Osteoblast (primary cell): ENCODE measurements at places on chromosomes 16 and 17. TPM values are rescaled to one million over a fixed set of nuclear protein-coding genes. Genes with fewer than 3 reads are reported as not detected.
A peak's percentile ranks its signal among the peaks of the same experiment; 100 is the strongest.

DNA sequence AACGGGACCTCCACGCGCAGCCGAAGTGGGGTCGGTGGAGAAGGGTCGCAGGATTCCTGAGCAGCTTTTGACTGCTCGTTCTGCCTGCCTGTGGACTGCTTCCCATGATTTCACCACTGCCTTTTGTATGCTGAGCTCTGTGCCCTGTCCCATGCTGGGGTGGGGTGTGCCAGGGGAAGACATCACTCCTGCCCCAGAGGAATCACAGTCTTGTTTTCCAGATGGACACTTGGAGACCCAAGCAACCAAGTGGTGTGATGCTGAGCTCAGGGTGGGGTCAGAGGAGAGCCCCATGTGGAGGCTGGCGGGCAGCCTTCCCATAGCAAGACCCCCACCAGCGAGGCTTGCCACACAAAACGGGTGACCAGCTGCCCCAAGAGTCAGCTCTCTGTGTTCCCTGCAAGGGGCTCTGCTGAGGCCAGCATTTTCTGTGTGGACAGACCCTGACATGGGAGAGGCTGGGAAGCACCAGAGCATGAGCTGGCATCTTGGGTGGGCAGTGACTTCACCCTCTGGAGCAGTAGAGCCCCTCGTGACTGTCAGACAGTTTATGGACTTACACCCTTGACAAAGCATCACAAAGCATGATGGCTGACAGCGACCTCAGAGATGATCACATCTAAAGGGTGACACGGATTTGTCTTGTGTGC is 111.9 kb downstream of the GNAO1 start:
- DNase-seq = no peak

IGSF6 gene
- under 0.01 and 0.36 TPM in 2 replicates for total RNA-seq

GRCh38 chr17:70947636-70948565 is 778.6 kb downstream of the KCNJ2 start:
- no peak for DNase-seq

DNAI2 gene
- not detected in 2 replicates for total RNA-seq

- DNase-seq = no peak
These were observed 11.1 kb downstream of the SPPL2C start for GRCh38 chr17:45855691-45856336.

DNA sequence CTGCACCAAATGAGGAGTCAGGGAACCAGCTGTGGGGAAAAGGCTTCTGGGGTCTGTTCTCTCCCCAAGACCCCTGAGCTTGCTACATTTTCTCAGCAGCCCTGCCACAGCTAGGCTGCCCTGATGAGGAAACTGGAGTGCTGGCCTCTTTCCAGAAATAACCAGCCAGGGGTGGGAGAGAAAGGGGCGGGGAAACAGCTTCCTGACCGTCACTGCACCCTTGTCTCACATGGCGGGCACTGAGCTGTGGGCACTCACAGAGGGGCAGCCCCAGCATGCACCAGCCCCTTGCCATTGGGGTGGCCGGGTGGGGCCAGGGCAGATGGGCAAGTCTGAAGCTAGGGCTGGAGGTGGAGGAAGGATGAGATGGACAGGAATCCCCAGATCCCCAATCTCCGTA is 2.9 kb downstream of the SRL start:
- DNase-seq = no peak

DNA sequence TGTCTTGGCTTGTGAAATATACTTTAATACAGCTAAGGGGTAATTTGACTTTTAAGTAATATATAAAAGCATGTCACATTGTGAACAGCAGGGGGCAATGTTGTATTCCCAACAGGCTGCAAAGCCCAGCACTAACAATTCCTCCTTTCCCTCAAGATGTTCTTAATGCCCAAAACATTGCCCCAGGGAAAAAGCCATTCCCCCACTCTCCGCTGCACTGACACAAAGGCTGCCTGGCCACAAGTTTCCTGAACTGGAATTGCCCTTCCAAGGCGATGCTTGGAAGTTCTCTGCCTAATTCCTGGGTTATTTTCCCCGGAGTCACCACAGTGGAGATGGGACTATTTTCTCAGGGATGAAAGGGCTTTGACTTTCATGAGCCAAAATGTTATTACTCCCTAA is 27.2 kb downstream of the CLEC16A start:
- peak; percentile 92 for DNase-seq

DNA sequence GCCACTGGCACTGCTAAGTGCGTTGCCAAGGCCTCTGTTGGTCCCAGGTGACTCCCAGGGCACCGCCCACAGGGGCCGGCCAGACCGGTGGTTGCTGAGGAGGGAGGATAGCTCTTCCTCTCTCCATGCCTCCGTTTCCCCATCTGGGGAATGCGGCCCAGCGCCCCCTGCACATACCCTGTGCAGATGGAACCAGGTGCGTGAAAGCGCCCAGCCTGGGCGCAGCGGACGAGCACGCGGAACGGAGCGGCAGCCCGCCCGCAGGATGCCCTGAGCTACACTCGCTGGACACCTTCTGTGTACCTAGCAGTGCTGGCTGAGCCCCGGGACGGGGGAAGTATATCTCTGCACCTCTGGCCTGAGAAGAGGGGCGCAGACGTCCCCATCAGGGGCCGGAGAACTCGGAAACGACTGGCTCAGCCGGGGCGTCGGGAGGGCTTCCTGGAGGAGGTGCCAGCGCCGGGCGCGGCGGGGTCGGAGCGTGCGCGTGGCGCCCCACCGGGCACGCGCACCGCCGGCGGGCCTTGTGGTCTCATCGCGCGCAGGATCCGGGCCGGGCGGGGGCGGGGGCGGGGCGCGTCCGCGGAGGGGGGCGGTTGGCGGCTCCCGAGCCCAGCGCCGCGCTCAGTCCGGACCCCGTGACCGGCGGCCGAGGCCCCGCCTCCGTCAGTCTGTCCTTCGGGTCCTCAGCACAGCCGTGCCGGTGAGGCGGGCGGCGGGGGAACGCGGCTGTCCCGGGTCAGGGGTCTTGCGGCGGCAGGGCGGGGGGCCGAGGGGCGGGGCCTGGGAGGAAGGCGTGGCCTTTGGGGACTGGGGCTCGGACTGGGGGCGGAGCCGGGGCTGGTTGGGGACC is at the start of the genes CCDC78 and HAGHL:
CCDC78 (minus strand) TSS at position 6 of the 853 bp plus-strand sequence. CDS start 76 bp downstream, outside the sequence.
HAGHL (plus strand) TSS at position 669 of the 853 bp plus-strand sequence. CDS start 404 bp downstream, outside the sequence.
- DNase-seq = peak; percentile 95

GRCh38 chr16:69396187-69397061 is 10.6 kb upstream of the TERF2 start:
- DNase-seq = no peak

- no peak for DNase-seq
These were observed 47.2 kb downstream of the ZFPM1 start for GRCh38 chr16:88500255-88500661.

GRCh38 chr16:29745853-29746345 is at the start of gene C16orf54:
Gene C16orf54, minus strand, starts transcription at chr16:29745990. Its CDS starts 1,039 bp downstream, at chr16:29744951.
- DNase-seq = no peak

- no peak for DNase-seq
These were observed 510.3 kb upstream of the ZFHX3 start for GRCh38 chr16:73558219-73558618.

DNA sequence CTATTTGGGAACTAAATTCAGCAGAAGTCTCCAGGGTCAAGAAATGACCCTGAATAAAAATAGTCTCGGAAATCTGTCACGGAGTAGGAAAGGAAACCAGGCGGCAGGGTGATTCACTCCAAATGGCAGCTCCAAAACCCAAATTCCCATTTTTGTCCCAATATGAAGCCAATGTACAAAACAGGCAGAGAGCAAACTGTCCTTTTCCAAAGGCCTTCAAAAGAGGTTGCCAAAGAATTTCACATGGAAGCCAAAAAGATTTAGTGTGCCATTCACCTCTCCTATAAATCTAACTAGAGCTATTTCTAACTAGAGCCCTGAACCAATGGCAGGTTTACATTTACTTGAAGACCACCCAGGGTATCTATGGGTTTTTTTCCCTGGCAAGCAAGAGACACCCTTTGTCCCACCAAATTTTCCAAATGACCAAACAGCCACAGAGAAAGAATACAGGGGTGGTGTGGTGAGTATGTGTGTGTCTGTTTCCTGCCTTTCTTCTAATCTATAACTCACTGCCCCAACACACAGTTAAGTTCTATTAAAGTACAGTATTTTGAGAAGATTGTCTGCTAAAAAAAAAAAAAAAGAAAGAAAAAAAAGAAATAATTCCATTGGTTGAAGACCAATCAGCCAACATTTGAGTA is 6.8 kb downstream of the MYO1D start:
- DNase-seq = no peak

- no peak for DNase-seq
These were observed 5.6 kb upstream of the TMEM88 start for GRCh38 chr17:7849130-7849750.

- DNase-seq = peak; percentile 85
These were observed 95.1 kb upstream of the CDH5 start for GRCh38 chr16:66271074-66272060.

C17orf50 gene
- total RNA-seq = not detected in 2 replicates

GRCh38 chr16:3695610-3696369 is 21.5 kb downstream of the TRAP1 start:
- DNase-seq = no peak

- DNase-seq = peak; percentile 78
These were observed 109.9 kb downstream of the SDK2 start for GRCh38 chr17:73534209-73534909.

GRCh38 chr16:23258919-23259237 is 43.2 kb upstream of the SCNN1B start:
- no peak for DNase-seq

LRRC75A gene
- 0.88 and 1.4 TPM in 2 replicates for total RNA-seq

GRCh38 chr17:28897769-28898526 is 415 bp upstream of the FLOT2 start:
- DNase-seq = peak; percentile 91

DNA sequence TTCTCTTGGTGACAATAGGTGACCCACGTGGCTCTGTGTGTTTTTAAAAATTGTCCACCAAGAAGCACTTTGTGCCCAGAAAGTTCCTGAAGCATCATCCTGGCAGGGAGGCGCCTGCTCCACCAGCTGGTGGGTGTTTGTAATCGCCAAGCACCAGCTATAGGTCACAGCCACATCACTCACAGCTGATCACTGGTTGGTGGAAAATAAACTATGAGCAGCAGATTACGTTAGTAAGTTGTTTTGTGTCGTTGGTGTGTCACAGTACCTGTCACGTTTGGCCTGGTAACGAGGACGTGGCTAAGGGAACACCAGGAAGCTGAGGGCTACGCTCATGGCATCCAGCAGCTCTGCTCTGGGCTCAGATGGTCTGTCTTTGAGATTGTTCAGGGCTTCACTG is 10.1 kb downstream of the MRM3 start:
- DNase-seq = no peak

TMEM114 gene
- not detected in 2 replicates for total RNA-seq

GRCh38 chr16:86044881-86045590 is 146.1 kb downstream of the IRF8 start:
- DNase-seq = no peak

HYDIN gene
- total RNA-seq = 2.9 and 3.2 TPM in 2 replicates

- peak; percentile 68 for DNase-seq
These were observed 17.0 kb downstream of the HS3ST3A1 start for GRCh38 chr17:13584701-13585080.

HIC1 gene
- 18.5 and 19.7 TPM in 2 replicates for total RNA-seq

MSLN gene
- total RNA-seq = under 0.01 and 1.2 TPM in 2 replicates

ALDH3A1 gene
- total RNA-seq = under 0.01 TPM in 1 of 2 replicates, not detected in the other

RNF227 gene
- 2.4 and 3.6 TPM in 2 replicates for total RNA-seq

DNA sequence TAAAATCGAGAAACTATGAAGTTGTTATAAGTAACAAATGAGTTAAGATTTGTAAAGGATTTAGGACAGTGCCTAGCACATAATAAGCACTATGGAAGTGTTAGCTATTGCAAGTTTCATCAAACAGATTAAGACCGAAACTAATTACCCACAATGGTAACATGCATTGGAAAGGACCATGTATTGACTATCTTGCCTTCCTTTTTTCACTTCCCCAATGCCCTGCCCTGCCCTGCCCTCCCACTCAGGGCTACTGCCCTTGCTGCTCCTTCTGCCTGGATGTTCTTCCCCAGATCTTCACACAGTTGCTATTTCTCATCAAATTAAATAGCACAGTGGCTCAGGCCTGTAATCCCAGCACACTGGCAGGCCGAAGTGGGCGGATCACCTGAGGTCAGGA is 202.1 kb upstream of the PSMD7 start:
- DNase-seq = no peak

DNA sequence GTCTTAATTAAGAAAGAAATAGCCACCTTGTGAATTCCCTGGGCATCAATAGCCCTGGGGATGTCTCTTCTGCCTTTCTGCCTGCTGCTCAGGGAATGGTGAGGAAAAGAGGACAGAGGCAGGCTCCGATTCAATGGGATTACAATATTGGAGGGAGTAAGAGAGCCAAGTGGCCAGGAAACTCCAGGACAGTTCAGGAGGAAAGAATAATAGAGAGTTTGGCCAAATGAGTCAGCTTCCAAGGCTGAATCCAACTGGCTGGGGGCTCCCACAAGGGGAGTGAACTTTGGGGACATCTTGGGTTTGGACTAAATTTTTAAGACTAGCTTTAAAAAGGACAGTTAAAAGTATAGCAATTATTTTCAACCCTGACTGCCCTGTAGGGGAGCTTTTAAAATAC is 235.8 kb upstream of the ASIC2 start:
- no peak for DNase-seq

DNA sequence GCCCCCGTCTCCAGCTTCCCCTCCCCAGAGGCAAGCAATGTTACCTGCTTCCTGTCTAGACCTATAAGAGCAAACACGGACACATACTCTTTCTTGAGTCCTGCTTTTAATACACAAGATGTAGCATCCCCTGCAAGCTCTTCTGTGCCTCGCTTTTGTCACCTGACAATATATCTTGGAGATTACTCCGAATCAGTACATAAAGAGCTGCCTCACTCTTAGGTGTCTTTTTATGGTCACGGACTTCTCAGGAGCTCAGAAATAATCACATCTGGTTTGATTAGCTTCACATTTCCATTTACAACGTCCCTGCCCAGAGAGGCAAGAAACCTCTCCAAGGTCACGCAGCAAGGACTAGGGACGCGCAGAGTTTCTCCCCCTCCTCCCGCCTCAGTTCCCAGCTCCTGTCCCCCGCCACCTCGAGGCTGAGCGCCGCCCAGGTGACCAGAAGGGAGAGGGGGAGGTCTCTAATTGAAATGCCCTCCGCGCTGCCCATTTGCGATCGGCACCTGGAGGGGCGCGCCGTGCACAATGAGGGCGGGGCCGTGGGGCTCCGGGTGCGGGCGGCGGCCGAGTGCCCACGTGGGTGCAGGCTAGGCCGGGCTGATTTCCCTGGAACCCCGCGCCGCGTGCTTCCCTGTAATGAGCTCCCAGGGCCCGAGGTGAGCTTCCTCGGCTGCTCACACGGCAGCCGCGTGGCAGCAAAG is 13.8 kb upstream of the SEZ6 start:
- peak; percentile 80 for DNase-seq

NUTF2 gene
- total RNA-seq = 203 TPM in 2 replicates

DNA sequence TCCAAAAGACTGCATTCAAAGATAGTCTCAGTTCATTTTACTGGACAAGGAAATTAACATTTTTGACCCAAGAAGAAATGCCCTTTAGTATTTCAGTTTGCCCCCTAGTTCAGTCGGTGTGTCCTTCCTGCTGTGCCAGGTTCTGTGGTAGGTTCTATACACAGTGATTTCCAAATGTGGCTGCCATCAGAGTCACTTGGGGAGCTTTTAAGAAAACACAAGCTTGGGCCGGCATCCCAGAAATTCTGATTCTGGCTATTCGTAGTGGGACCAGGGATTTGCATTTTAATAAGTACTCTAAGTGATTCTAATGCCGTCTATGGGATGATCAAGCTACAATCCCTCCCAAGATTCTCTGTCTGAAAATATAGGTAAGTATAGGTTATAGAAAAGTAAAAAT is 10.2 kb downstream of the RSPRY1 start:
- DNase-seq = no peak

GRCh38 chr17:39867880-39868553 is at the start of gene ZPBP2:
Gene ZPBP2, plus strand, starts transcription at chr17:39868202. Its CDS starts 153 bp downstream, at chr17:39868355.
- no peak for DNase-seq

- peak; percentile 75 for DNase-seq
These were observed 4.6 kb downstream of the CNGB1 start for GRCh38 chr16:57966204-57966771.

CHAD gene
- total RNA-seq = not detected in 2 replicates

TAT gene
- under 0.01 TPM in 1 of 2 replicates, not detected in the other for total RNA-seq
